Lower leg skin (tissue), 4 donors: ENCODE measurements at places on chromosomes 16 and 17. TPM values are rescaled to one million over a fixed set of nuclear protein-coding genes. Genes with fewer than 3 reads are reported as not detected.
A peak's percentile ranks its signal among the peaks of the same experiment; 100 is the strongest.

- no peak for DNase-seq
Measured at GRCh38 chr16:10675861-10676260, 18.9 kb downstream of the TEKT5 start.

DNA sequence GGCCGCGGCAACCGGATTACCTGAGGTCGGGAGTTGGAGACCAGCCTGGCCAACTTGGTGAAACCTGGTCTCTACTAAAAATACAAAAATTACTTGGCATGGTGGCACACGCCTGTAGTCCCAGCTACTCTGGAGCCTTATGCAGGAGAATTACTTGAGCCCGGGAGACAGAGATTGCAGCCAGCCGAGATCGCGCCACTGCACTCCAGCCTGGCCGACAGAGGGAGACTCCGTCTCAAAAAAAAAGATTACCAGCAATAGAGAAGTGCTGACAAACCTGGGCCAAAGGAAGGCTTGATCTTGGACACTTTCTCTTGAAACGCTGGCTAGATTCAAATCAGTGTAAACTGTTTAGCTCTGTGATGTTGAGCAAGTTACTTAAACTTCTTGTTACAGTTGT lies 4.3 kb downstream of the MT1H start:
- no peak for DNase-seq

DNA sequence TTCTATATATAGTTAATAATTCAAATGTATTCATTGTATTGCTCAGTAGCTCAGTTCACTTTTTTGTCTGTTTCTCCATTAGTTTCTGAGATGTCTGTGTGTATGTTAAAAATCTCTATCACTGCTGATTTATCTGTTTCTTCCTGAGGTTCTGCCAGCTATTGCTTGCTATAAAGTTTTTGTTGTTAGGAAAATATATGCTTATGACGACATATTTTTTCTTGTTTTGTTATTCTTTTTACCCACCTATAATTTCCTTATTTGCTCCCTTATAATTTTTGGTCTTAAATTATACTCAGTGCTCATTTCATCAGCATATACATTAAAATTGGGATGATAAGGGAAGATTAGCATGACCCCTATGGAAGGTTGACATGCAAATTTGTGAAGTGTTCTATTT lies 200.6 kb downstream of the GSG1L start:
- DNase-seq, result no peak

DNA sequence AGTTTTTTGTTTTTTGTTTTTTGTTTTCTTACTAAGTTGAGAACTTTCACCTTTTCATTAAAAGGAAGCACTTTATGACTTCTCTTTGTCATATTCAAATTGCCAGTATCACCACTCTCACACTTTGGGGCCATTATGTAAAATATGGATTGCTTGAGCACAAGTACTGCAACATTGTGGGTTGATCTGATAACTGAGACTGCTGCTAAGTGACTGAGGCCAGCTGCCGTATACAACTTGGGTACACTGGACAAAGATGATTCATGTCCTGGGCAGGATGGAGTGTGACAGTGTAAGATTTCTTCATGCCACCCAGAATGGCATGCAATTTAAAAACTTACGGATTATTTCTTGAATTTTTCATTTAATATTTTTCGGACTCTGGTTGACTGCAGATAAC lies 7.8 kb downstream of the TTC19 start:
- DNase-seq, result no peak

- no peak for DNase-seq
Measured at GRCh38 chr16:20673071-20673806, 24.2 kb downstream of the ACSM1 start.

DNA sequence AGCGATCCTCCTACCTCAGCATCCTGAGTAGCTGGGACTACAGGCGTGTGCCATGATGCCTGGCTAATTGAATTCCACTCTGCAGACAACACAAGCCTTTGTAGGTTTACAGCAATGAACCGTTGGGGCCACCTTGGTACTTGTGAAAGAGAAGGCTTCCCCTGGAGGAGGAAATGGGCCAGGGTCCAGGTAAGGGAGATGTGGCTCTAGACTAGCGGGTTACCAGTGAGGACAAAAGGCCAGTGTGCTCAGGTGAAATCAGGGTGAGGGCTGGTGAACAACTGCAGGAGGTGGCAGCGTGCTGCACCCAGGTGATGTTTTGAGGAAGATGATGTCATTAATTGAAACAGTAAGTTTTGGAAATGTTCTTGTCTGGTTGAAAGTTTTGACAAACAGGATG lies 6.7 kb downstream of the SDR42E1 start:
- no peak for DNase-seq

- DNase-seq, result peak; percentile 89
Measured at GRCh38 chr16:65117811-65118448, 3.9 kb downstream of the CDH11 start.

- DNase-seq, result no peak
Measured at GRCh38 chr17:48579471-48579759, 1.3 kb upstream of the HOXB4 start.

GRCh38 chr17:17757391-17757791 lies 76.1 kb downstream of the RAI1 start:
- no peak for DNase-seq

- no peak for DNase-seq
Measured at GRCh38 chr16:6122401-6122800, 1024.8 kb upstream of the EEF2KMT start.

- DNase-seq, result peak; percentile 93
Measured at GRCh38 chr17:58249270-58250133, 11.1 kb downstream of the LPO start.

- DNase-seq, result no peak
Measured at GRCh38 chr17:60887614-60888028, 210.0 kb downstream of the BCAS3 start.

DNA sequence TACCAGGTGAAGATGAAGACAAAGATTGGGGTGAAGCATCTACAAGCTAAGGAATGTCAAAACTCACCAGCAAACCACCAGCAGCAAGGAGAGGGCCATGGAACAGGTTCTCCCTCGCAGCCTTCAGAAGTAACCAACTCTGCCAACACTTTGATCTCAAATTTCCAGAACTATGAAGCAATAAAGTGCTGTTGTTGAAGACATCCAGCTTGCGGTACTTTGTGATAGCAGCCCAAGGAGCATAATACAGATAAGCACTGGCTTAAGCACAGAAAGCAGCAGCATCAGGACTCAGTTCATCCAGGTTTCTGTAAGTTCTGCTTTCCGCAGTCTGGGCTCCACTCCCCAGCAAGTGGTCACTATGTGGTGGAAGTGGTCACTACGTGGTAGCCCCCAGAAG lies 16.0 kb upstream of the CDRT4 start:
- DNase-seq, result no peak

DNA sequence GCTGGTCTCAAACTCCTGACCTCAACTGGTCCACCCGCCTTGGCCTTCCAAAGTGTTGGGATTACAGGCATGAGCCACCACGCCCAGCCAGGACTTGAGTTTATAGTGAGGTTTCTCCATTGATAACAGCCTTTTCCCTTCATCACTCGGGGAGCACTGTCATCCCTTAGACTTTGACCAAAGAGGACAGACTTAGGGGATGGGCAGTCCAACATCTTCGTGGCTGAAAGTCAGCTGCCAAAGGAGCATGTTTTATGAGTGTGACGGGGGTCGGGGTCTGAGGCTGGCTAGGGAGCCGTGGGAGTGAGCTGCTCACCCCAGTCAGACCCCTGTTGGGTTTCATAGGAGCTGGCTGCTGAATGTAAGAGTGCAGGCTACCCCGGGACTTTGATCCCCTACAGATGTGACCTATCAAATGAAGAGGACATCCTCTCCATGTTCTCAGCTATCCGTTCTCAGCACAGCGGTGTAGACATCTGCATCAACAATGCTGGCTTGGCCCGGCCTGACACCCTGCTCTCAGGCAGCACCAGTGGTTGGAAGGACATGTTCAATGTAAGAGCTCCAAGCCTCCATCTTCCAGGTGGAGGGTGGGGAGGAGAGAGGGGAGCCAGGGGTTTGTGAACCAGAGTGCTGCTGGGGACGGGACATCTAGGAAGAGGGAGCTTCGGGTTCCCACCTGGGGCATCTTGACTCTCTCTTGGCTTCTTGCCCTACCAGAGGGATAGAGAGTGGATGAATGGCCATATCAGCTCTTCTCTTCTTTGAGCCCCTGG lies 3.1 kb downstream of the DHRS11 start:
- peak; percentile 80 for DNase-seq

The DNAI2 gene
- total RNA-seq, result not detected

The KRT32 gene
- total RNA-seq, result 11.6 TPM

The ARHGDIG gene
- not detected for total RNA-seq

The HID1 gene
- total RNA-seq, result 3.2 TPM

The RASD1 gene
- 36.2 TPM for total RNA-seq

The SLC35G6 gene
- total RNA-seq, result not detected

The RAB37 gene
- 0.57 TPM for total RNA-seq
